ENCODE measurements at places on chromosomes 11 and 22.

DNA sequence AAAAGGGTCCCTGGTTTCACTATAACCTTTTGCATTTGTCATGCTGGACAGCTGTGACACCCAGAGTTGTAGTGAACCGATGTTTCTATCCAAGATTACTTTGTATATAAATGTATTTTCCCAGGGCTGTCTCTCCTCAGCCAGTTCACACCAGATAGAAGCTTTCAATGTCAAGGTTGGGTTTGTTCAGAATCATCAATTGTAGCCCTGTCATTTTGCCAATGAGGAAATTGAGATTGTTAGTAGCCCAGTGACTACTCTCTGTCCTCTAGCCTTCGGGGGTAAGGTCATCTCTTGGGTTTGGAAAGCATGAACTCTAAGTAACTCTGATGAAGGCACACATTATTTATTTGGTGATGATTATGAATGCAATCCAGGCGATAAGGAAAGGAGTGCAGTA is 165.6 kb downstream of the DBX1 start:
- no peak for DNase-seq

GRCh38 chr22:41367039-41367679 is 14.6 kb upstream of the TEF start:
- DNase-seq: no peak

- DNase-seq: no peak
Measured at GRCh38 chr11:100902454-100903141, 215.5 kb downstream of the ARHGAP42 start.

DNA sequence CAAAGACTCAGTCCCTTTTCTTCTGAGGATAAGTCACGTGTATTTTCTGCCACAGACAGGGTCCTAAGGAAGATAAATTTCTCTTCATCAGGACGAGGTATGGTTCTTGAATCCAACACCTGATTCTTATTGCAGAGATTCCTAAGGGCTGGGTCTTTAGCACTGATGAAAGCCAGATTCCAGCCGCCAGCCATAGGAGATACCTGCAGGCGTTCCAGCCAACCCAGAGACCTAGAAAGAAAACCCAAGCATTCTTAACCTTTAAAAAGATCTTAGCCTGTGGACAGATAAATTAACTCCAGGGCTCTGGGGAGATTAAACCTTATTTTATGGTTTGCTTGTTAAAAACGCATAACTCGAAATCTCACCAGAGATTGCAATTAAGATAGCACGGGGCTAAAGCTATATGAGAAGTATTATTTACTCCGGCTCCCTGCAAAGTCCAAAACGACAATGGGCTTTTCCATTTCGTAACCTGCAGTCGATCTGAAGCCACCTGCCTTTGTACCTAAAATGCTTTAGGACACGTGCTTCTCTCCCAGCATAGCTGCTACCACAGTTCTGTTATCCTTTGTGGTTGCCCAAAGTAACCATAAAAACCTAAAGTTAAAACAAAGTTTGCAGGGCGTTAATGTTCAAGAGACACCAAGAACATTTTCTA is 104.5 kb downstream of the NXPE2 start:
- DNase-seq: no peak

DNA sequence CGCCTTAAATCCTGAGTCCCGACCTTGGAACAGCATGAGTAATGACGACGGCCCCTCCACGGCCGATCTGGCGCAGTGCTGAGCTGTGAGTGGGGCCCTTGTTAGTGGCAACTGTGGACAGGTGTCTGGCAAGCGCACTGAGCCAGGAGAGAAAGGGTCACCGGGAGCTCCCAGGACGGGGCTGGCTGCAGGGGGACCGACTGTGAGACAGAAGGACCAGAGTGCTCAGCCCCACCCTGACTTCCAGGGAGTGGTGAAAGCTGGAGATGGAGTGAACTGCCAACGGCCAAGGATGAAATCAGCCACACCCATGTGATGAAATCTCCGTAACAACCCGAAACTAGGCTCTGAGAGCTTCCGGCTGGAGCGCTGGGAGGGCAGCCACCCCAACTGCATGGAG is 228.6 kb downstream of the BRD1 start:
- DNase-seq: no peak

GRCh38 chr11:134606251-134606650 is 194.2 kb upstream of the B3GAT1 start:
- DNase-seq: no peak

GRCh38 chr11:11416917-11417316 is 63.9 kb upstream of the CSNK2A3 start:
- DNase-seq: no peak

DNA sequence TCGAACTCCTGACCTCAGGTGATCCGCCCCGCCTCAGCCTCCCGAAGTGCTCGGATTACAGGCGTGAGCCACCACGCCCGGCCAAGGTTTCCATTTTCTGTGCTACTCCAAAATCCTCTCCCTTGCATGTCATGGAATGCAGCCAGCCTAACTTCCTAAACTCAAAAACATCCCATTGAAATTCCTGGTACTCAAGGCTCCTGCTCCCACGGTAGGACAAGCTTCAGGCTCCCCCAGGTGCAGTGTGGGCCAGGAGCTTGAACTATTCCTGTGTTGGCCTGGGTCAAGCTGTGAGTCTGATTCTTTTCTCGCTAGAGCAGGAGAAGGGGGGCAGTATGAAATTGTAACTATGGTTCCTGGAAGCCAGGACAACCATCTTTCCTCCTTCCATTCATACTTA is 97.1 kb downstream of the RPL27A start:
- DNase-seq: no peak

DNA sequence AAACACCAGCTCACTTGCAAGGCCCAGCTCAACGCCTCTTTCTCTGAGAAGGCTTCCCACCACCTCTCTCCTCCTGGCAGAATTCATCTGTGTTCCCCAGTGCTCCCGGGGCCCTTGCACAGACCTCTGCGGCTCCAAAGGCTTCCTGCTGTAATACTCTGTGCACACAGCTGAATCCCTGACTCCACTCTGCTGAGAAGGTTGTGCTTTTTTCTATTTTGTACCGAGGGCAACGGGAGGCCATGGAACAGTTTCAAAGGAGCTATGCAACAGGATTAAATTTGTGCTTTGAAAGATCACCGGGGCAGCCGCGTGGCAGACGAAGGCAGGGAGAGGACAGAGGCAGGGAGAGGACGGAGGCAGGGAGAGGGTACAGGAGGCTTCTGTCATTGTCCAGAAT is 49.2 kb upstream of the SYT7 start:
- no peak for DNase-seq
